ENCODE measurements at places on chromosomes 11 and 22. TPM values are rescaled to one million over a fixed set of nuclear protein-coding genes. Genes with fewer than 3 reads are reported as not detected.

- no peak for DNase-seq
- peaks cover 4% of the 10 kb centered on the region for H3K27me3 ChIP-seq
- H3K27ac ChIP-seq = no peak overlapping the region
- no peaks in the 10 kb centered on the region for H3K36me3 ChIP-seq
- H3K4me3 ChIP-seq = no peak overlapping the region
Measured at GRCh38 chr11:19110295-19110694, 6.7 kb upstream of the ZDHHC13 start.

CECR2 gene
- 6.6 TPM for total RNA-seq

GRCh38 chr11:101862391-101863233, 52.2 kb upstream of the CEP126 start:
- no peak for DNase-seq
- no peak overlapping the region for H3K4me3 ChIP-seq
- no peaks in the 10 kb centered on the region for H3K27me3 ChIP-seq
- H3K36me3 ChIP-seq = no peaks in the 10 kb centered on the region
- H3K27ac ChIP-seq = no peak overlapping the region

- H3K36me3 ChIP-seq = no peaks in the 10 kb centered on the region
- no peak overlapping the region for H3K27ac ChIP-seq
- no peak overlapping the region for H3K4me3 ChIP-seq
Measured at GRCh38 chr11:116229236-116229970, 543.4 kb downstream of the BUD13 start.

- no peak for DNase-seq
- no peaks in the 10 kb centered on the region for H3K27me3 ChIP-seq
- no peak overlapping the region for H3K4me3 ChIP-seq
- peaks cover 20% of the 10 kb centered on the region for H3K36me3 ChIP-seq
- H3K27ac ChIP-seq = no peak overlapping the region
Measured at GRCh38 chr22:17724241-17724640, 50.0 kb downstream of the BID start.

GRCh38 chr11:10319702-10320558, 15.1 kb downstream of the ADM start:
- H3K4me3 ChIP-seq = no peak overlapping the region
- H3K36me3 ChIP-seq = no peaks in the 10 kb centered on the region
- peaks cover 20% of the 10 kb centered on the region for H3K4me1 ChIP-seq
- H3K27ac ChIP-seq = no peak overlapping the region

DNA sequence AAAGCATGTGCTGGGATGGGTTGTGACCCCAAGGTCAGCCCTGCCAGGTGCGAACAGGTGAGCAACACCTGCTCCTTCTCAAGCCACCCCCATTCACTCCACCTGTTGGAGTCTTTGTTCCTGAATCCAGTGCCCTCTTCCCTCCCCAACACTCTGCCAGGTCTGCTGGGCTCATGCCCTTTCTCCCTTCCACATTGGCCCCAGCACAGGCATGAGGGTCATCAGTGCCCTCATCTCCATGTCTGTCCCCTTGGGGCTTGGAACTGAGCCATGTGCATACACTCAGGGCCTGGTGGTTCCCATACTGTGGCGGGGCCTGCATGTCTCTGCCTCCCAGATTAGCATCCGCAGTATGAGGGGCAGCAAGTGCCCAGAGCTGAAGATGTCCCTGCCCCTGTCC, 19.1 kb downstream of the RFPL2 start:
- no peak overlapping the region for H3K27ac ChIP-seq
- H3K27me3 ChIP-seq = peaks cover 3% of the 10 kb centered on the region
- H3K36me3 ChIP-seq = no peaks in the 10 kb centered on the region
- H3K4me3 ChIP-seq = no peak overlapping the region
- no peaks in the 10 kb centered on the region for H3K4me1 ChIP-seq
- no peak for DNase-seq

DNA sequence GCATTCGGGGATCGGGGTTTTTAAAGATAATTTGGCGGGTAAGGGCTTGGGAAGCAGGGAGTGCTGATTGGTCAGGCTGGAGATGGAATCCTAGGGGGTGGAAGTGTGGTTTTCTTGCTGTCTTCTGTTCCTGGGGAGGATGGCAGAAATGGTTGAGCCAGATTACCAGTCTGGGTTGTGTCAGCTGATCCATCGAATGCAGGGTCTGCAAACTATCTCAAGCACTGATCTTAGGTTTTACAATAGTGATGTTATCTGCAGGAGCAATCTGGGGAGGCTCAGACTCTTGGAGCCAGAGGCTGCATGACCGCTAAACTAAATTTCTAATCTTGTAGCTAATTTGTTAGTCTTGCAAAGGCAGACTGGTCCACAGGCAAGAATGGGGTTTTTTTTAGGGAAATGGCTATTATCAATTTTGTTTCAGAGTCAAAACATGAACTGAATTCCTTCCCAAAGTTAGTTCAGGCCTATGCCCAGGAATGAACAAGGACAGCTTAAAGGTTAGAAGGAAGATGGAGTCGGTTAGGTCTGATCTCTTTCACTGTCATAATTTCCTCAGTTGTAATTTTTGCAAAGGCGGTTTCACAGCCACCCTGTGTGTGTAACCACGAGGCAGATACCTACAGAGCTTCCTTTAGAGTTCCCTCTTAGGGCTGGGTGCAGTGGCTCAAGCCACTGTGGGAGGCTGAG, 10.2 kb downstream of the SCGB1A1 start:
- no peak overlapping the region for H3K27ac ChIP-seq
- DNase-seq = no peak
- H3K4me1 ChIP-seq = peaks cover 25% of the 10 kb centered on the region

DNA sequence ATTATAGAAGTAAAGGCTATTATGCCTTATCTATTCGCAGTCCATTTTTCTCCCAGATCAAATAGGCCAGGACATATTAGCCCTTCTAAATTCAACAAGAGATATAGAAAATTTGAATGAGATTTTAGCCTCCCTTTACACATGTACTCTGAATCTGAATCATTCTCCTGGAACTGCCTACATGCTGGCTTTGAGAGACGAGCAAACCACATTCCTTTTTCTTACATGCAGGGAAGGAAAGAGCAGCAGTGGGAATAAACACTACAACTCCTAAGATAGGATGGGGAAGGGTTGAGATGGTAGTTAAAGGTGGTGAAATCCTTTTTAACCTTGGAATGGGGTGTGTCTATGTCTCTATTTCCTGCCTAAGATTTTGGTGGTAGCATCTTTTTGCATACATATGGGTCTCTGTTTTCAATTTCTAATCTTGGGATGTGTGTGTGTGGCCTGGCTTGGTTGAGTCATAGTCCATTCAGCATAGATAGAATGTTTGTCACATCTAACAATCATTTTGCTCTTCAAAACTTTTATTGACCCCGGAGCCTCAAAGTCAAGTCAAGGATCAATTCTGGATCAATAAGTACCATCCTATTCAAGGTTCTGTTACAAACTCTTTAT, 11.1 kb upstream of the OOSP2 start:
- no peak overlapping the region for H3K27ac ChIP-seq
- DNase-seq = no peak
- H3K4me3 ChIP-seq = no peak overlapping the region

OR51B2 gene
- not detected for total RNA-seq

DNA sequence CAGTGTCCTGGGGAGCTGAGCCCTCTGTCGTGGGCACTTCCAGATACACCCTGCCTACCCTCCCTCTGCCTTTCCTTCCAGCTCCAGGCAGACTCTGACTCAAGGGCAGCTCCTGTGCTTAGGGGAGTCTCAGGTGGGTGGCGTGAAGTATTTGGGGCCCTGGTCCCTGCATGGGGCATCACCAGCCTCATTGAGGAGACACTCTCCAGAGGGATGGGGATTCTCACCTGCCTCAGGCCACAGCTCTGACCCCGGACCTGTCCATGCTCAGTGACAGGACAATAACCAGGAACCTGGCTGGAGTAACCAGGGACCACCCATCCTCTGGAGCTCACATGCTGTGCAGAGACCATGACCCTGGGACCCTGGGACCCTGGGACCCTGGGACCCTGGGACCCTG, 41.2 kb downstream of the GGTLC2 start:
- H3K27ac ChIP-seq = peak overlapping the region; percentile 5
- no peaks in the 10 kb centered on the region for H3K27me3 ChIP-seq
- no peak for DNase-seq
- H3K4me1 ChIP-seq = peaks cover 47% of the 10 kb centered on the region

GRCh38 chr22:39452740-39453040, 4.1 kb upstream of the MGAT3 start:
- no peak overlapping the region for H3K27ac ChIP-seq
- peaks cover 45% of the 10 kb centered on the region for H3K4me1 ChIP-seq
- DNase-seq = no peak
- H3K4me3 ChIP-seq = no peak overlapping the region
- peaks cover 13% of the 10 kb centered on the region for H3K27me3 ChIP-seq
- no peaks in the 10 kb centered on the region for H3K36me3 ChIP-seq

OR51E1 gene
- not detected for total RNA-seq

- no peaks in the 10 kb centered on the region for H3K27me3 ChIP-seq
- no peak overlapping the region for H3K4me3 ChIP-seq
- no peaks in the 10 kb centered on the region for H3K36me3 ChIP-seq
- no peaks in the 10 kb centered on the region for H3K4me1 ChIP-seq
- no peak overlapping the region for H3K27ac ChIP-seq
Measured at GRCh38 chr11:74877132-74877531, 71.8 kb downstream of the XRRA1 start.

GNG3 gene
- total RNA-seq = 0.95 TPM

DNA sequence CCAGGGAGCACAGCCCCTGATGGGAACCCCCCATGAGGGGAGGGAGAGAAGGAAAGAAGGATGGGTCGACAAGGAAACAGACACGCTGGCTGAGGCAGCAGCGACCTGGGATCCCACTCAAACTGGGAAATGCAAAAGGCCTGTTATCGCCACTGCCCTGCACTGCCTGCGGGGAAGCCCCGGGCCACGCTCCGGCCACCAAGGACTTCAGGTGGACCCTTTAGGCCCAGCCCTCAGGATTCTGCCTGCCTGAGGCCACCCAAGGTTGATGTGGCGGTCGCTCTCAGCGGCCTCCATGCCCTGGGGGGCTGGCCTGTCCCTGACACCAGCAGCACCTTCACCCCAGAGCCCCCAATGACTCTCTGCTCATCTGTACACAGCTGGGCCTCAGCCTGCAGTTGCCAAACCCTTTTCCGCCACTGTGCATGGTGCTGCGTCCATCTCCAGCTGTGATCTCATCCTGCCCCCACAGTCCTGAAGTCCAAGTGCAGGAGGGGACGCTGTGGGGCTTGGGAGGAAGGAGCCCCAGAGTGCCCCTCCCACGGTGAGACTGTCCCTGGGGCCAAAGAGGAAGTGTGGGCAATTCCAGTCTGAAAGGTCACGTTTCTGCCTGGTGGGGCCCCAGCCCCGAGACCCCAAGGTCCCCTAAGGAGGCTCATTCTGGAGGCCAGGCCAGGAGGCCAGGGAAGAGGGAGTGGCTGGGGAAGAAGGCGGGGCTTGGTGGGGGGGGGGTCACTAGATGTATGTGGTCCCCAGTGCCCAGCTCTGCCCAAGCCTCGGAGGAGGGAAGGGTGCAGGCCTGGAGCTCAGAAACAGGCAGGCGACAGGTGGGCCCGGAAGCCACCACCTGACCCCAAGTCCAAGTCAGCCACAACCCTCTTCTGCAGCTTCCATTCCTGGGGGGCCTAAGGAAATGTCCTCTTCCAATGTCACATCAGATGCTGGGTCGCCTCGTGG, 31.6 kb downstream of the OSBPL5 start:
- no peaks in the 10 kb centered on the region for H3K27me3 ChIP-seq
- H3K4me1 ChIP-seq = no peaks in the 10 kb centered on the region
- no peak overlapping the region for H3K27ac ChIP-seq

DNA sequence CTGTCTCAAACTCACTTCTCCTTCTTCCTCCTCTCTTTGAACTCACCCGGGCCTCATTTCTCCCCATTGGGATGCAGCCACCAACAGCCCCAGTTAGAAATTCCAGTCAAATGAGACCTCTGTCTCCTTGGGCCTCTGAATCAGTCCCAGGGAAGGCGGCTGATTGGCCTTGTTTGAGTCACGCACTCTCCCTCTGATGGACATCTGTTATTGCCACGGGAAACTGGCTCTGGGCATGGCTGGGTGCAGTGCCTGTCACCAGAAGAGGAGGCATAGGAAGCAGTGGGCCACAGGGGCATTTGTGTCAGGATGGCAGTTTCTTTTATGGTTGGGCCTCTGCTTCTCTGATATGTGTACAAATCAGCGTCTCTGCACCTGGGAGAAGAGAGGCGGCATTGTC, 9.6 kb upstream of the WNT11 start:
- H3K4me3 ChIP-seq = no peak overlapping the region
- H3K4me1 ChIP-seq = no peaks in the 10 kb centered on the region
- no peaks in the 10 kb centered on the region for H3K27me3 ChIP-seq
- no peak for DNase-seq
- no peak overlapping the region for H3K27ac ChIP-seq

- DNase-seq = no peak
- no peak overlapping the region for H3K27ac ChIP-seq
- peaks cover under 1% of the 10 kb centered on the region for H3K27me3 ChIP-seq
- no peak overlapping the region for H3K4me3 ChIP-seq
Measured at GRCh38 chr11:121213362-121213893, 79.1 kb upstream of the SC5D start.

DNA sequence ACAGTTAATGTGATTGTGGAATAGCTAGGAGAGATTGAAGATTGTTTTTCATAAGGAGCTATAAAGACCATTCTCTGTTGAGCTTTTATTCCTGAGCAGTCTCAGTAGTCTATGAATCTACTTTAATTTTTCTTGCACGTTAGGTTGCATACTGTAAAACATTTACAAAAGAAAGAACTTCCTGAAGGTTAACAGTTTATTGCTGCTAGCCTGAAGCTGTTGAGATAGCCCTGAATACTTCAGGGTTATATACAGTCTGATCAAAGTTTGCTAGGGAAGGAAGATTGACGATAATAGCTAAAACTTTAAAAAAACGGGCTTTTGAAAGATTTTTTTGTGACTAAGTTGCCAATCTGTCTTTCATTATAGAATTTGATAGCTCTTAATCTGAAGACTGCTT, 64.8 kb downstream of the PPP6R3 start:
- H3K27me3 ChIP-seq = no peaks in the 10 kb centered on the region
- no peak overlapping the region for H3K4me3 ChIP-seq
- peaks cover 9% of the 10 kb centered on the region for H3K4me1 ChIP-seq
- DNase-seq = no peak
- H3K27ac ChIP-seq = no peak overlapping the region

Measured in B cell (primary cell).